Erythroblast (primary cell): ENCODE measurements at places on chromosomes 3 and 15.
A peak's percentile ranks its signal among the peaks of the same experiment; 100 is the strongest.

DNA sequence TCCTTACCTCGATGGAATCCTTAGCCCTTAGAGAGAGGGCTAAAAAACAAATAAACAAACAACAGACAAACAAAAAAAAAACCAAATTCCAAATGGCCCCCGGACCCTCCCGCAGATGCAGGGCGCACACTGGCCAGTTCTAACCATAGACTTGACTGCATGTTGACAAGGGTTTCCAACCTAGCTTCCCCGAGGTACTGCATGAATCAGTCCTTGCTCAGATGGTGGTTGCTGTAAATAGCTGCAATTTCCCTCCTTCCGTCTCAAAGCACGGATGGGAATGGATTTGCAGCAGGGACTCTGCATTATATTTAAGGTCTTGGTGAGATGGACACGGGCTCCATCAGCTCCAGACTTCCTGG lies 162.8 kb downstream of the CD47 start:
- peak; percentile 29 for DNase-seq

DNA sequence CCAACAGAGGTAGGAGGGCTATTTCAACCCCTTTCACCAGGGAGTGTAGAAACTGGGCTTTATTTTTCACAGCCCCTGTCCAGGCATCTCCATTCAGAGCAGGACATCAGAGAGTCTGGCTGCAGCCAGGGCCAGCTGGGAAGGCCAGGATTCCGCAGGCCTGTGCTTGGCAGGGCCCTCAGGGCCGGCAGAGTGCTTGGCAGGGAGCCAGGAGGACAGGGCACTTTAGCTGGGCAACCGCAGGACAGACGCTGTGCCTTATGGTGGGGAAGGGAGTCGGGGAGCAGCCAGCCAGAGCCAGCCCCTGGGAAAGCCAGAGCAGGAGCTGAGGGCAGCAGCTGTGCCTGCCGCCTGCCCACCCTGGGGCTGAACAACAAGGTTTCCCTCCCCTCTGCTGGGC lies 34.5 kb upstream of the IQCF6 start:
- DNase-seq, result no peak

DNA sequence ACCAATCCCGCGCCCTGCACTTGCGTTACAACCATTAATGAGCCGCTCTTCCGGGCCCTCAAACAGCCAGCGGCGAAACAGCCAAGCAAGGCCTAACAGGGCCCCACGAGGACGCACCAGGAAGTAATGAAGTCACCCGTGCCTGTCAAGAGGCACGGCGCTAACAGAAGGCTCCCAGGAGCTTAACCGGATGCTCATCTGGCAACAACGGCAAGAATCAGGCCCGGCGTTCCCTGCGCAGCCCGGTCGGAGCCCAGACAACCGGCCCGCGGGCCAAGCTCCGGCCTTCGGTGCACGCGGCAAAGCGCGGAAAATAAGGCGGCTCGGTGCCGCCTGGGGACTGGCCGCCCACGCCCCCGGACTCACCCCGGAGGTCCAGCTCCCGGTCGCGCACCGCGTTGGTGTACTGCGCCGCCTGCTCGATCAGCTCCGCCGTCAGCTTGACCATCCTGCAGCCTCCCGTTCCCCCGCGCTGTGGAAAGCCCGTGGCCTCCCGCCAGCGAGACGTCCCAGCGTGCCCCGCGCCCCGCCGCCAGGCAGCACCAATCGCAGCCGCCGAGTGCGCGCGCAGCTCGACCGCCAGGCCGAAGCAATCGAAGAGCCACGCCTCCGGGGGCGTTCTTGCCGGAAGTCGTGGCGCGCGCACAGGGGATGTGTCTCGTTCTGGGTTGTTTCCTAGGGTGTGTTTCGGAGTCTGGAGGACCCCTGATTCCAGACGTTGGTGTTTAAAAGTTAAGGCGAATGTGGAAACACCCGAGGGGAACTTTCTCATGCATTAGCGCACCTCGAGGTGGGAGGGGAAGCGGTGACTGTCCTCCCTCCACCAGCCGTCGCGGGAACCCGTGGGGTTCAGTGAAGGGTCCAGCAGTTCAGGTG lies at the start of gene SNRPA1:
SNRPA1 (minus strand) TSS at position 518 of the 876 bp plus-strand sequence; CDS start at position 448, 70 bp downstream.
- peak; percentile 99 for DNase-seq

DNA sequence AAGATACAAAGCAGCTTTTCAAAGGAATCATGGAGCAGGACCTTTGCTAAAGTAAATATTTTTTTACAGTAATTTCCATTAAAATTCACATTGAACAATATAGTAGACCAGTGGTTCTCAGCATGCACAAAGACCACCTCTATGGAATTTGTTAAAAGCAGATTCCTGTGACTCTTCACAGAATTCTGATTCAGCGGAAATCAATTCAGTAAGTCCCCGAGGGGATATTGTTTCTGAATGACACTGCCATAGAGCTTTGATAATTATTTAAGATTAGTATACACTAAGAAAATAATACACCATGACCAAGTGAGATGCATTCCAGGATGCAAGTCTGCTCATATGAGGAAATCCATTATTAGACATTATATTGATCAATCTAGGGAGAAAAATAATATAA lies 161.9 kb upstream of the TNIK start:
- no peak for DNase-seq

- DNase-seq, result no peak
Measured at GRCh38 chr15:98953000-98953787, 54.4 kb downstream of the PGPEP1L start.
